ENCODE measurements at places on chromosomes 12 and 14.
A peak's percentile ranks its signal among the peaks of the same experiment; 100 is the strongest.

GRCh38 chr14:33985242-33985641 is 34.4 kb upstream of the EGLN3 start:
- no peak for DNase-seq

- no peak for DNase-seq
Measured at GRCh38 chr14:42228611-42229010, 621.9 kb downstream of the LRFN5 start.

GRCh38 chr14:100982762-100983161 is 79.2 kb upstream of the RTL1 start:
- DNase-seq: no peak

DNA sequence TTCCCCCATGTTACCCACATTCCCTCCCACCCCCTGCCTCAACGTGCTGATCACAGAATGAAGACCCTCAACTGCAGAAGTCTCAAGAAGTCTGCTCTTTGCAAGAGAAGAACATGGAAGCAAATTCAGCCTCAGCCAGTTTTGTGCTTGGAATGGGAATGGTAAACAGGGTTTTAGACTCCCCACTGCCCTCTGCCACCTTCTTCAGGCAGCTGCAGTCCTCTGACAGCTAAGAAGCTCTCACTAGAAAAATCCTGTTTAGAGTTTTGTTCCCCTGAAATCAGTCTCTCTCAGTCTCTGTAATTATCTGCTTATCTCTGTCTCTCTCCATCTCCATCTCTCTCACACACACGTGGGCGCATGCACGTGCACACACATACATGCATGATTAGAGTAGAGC is 85.4 kb downstream of the CRACR2A start:
- DNase-seq: peak; percentile 40

DNA sequence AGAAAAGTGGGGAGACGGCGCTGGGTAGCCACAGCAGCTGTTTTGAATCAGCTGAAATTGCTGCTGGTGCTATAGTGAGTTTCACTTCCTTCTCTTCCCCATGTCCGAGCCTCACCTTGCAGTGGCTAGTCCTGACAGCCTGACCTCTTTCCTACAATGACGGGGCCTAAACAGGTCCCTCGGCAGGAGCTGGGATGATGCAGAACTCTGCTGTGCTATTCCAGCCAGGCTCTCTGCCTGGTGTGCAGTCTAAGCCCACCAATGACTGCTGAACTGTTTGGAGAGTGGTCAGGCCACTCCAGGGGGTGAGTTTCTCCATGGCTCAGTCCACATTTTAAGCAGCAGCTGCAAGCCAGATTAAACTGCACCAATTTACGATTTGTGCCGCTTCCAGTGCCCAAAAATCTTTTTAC is 207.3 kb downstream of the TTC7B start:
- DNase-seq: no peak

DNA sequence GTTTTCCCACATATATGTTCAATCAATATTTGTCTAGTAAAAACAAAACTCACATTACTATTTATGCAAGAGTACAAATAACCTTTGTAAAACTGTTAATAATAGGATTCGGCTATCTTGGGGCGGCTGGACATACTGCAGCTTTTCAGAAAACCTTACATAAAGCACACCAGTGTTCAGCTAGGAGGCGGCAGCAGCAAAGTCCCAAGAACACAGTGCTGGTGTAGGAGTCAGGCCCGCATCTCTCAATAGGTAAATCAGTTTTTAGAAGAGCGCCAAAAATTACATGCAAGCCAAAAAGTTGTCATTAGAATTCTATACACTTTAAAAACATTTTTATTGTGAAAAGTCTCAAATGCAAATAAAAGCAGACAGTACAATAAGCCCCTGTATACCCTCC is 37.5 kb downstream of the CCDC88C start:
- no peak for DNase-seq

DNA sequence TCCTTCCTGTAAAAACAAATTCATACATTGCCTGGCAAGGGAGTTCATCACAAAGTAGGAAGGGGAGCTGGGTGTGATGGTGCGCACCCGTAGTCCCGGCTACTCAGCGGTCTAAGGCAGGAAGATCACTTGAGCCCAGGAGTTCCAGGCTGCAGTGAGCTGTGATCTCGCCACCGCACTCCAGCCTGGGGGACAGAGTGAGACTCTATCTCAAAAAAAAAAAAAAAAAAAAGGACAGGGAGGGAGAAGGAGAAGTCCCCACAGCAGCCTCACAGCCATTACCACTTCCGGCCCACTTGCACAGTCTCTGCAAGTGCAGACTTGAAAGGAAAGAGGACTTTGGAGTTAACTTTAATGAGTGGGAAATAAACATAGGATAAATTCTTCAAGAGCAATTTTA is 121.0 kb downstream of the FBXL14 start:
- DNase-seq: no peak

DNA sequence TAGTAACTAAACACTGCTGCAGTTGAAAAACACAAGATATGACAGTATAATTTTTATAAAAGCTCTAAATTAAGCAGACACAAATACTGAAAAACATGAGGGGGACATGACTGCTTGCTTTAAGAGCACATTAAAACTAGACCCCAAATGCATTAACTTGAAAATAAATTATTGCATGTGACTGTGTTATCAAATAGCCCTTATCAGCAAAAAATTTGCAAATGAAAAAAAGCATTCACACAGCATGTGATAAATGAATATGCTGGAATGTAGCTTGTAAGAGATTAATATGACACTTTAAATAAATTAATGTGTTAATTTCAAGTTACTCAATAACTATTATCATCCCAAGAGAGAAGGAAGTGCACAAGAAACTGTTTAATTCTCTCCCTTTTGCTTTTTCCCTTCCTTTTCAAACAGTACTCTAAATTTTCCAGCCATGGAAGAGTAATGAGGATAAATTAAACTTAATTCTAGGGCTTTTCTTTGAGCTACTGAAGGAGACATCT is 1422.1 kb upstream of the FLRT2 start:
- DNase-seq: no peak

DNA sequence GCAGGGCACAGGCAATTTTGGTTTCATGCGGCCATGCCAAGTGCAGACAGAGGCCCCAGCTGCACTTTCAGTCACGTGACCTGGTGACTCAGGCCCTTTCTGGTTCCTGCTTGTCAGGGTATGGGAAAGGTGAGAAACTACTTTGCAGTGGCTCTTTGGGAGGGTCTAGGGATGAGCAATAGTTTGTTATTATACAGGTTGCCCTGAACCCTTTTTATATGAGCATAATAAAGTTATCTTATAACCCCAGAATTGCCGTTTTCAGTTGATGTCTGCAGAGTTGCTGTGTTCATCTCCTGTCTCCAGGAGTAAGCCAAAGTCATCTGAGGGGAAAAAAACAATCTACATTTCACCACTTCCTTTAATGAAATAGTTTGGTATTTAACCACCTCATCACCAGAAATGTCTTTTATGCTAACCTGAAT is 30.9 kb upstream of the EMP1 start:
- DNase-seq: peak; percentile 21

DNA sequence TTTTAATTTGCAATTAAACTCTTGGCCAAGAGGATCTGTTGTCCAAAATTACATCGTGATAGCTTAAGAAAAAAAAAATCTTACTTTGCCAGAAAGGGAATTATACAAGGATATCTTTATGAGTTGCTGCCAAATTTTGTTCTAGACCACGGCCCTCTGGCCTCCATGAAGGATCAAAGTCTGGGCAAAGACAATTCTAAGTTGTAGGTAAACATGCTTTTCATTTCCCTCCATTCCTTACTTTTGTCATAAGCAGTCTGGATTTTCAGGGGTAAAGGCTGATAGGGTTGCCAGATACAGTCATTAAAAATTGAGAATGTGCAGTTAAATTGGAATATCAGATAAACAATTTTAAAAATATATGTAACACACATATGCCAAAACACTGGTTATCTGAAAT is 135.1 kb downstream of the MON2 start:
- DNase-seq: peak; percentile 44

GRCh38 chr12:95681210-95681765 is 109.3 kb downstream of the NTN4 start:
- DNase-seq: no peak

- peak; percentile 75 for DNase-seq
Measured at GRCh38 chr12:110563702-110564470, 19.2 kb downstream of the PPTC7 start.

GRCh38 chr14:38404616-38405015 is 148.7 kb upstream of the CLEC14A start:
- no peak for DNase-seq

DNA sequence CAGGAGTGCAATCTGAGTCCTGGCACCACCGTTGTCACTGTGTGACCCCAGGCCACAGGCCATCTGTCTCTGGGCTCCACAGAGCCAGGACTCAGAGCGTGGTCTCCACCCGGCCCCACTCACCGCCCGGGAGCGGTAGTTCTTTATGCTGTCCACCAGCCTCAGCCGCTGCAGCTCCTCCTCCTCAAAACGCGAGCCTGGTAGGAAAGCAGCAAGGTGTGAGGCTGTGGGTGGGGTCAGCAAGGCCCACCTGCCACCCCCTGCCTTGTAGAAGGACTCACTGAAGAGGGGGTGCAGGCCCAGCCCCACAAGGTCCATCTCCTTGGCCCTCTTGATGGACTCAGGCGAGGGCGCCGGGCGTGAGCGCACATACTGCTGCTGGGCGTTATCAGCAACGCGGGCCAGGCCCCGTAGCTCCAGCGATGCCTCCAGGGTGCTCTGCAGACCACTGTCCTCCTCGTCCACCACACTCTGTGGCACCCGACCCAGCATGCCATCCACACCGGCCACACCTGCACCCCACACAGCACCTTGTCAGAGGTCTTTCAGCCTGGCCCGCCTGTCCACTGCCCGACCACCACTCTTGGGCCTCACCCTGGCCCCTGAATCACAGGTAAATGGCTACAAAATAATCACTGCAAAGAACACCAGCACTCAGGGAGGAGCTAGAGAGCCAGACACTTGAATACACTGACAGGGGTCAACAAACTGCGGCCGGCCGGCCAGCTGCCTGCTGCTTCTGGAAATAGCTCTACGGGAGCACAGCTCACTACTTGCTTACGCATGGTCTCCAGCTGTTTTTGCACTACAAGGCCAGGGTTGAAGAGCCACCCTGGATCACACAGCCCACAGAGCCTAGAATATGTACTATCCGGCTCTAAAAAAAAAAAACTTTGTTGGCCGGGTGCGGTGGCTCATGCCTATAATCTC is 16.3 kb downstream of the CFAP73 start:
- no peak for DNase-seq

DNA sequence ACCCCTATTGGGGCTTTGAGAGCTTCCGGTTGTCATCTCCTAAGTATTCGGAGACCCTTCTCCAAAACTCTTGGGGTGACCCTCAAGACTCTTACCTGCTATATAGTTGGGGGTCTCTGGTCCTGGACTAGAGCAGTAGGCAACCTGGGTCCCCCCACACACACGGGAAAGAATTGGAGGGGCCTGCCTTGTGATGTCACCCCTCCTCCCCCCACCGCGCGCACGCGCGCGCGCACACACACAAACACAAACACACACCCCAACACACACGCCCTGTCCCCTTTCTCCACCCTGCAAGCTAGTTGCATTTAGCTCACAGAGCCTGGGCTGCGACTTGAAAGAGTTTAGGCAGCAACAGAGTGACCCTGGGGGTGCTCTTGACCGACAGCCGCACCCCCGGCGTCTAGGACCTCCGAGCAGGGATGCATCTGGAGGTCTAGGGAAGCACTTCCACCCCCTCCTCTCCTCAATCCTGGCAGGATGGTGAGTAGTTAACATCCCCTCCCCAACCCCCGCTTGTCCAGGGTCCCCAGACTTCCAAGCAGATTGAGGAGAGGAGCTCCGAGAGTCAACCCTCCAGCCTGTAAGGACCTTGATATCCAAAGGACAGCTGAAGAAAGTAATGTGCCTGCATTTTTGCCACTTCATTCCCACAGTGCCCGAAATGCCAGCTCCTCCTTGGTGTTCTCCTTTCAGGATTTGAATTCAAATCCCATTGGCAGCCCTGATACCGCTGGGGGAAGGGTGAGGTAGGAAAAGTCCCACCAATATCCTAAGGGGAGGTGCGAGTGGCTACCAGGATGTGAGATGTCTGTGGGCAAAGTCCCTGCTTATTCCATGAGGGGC is 1.4 kb upstream of the DNAJC14 start:
- DNase-seq: peak; percentile 86

- no peak for DNase-seq
Measured at GRCh38 chr12:117031843-117032592, 67.2 kb downstream of the TESC start.

DNA sequence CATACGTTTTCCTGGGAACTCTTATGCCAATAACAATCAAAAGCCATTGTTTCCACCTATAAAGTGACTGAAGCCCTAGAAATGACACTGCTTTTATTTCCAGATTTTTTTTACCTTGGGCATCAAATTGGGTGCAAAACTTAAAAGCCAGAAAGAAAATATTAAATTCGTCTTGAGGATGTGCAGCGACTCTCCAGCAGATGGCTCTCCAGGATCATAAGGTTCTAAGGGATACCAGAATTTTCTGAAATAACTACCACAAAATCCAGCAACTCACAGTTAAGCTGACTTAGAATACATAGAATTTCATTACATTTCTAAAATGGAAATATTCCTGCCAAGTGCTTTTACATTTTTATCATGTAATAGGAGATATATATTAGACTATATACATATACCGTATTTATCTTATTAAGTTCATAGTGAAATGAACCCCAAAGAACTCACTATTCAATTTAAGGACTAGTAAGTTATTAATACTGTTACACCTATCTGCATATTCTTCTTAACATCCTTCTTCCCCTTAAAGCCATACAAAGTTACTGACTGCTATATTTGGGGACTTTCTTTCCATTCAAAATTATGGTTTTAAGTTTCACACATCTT is 44.0 kb downstream of the ARMH4 start:
- peak; percentile 68 for DNase-seq

GRCh38 chr14:104143521-104144452 is 5.4 kb downstream of the KIF26A start:
- DNase-seq: no peak

GRCh38 chr14:46920542-46920941 is 269.0 kb upstream of the RPL10L start:
- no peak for DNase-seq

DNA sequence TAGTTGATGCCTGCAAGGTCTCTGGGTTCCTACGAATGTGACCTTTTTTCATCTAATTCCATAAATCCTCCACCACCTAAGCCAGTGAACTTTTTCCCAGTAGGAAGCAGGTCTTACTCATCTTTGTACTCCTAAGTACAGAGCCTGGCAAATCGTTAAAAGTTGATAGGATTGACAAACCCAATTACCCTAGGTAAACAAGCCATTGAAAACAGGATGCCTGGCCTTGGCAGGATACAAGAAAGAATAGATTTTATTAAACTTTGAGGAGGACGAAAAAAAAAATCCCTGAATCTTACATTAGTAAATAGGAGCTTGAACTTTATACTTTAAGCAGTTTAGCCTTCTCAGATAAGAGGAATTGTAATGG is 5.6 kb downstream of the TBPL2 start:
- DNase-seq: peak; percentile 48

GRCh38 chr12:128418944-128419343 is 152.0 kb downstream of the TMEM132C start:
- no peak for DNase-seq

GRCh38 chr14:92499234-92499633 is 14.3 kb upstream of the RIN3 start:
- DNase-seq: no peak

DNA sequence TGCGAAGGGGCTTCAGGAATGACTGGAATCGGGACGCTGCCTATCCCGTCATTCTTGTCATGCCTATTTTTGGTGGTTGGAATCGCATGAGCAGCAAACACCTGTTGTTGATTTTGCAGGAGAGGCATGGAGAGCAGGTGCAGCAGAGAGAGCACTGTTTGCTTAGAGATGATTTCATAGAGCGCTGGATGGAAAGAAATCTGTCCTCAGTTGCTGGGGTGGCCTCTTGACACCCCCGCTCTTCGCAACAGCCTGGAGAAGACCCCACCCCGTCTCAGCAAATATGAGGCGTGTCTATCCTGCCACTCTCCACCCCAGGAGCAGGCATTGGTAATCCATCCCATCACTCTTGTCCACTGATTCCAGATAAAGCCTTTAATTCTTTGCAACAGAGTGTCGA is 19.3 kb upstream of the NCOR2 start:
- DNase-seq: peak; percentile 95

Measured in NCI-H69 (cell line).